Head of caudate nucleus (tissue), 42 donors: ENCODE measurements at places on chromosomes 16 and 17.

- no peak for DNase-seq
Measured at GRCh38 chr17:79930877-79931816, 91.9 kb upstream of the CBX4 start.

DNA sequence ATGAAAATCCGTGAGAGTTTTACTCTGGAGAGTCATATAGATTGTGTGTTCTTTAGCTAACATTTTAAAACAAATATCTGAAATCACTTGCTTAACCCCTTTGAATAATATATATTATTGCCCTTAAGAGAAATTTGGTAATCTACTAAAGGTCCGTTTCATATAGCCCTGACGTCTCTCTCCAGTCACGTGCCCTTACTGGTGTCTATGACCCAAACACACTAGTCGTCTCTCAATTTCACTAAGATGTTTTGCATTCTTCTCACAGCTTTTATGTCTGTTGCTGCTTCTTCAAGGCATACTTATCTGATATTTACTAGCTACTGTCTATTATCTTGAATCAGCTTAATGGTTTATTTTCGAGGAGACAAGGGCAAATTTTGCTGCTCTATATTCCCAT lies 409.9 kb downstream of the KCNJ18 start:
- no peak for DNase-seq

GRCh38 chr16:75264457-75264998 lies 13.1 kb upstream of the BCAR1 start:
- DNase-seq: no peak

DNA sequence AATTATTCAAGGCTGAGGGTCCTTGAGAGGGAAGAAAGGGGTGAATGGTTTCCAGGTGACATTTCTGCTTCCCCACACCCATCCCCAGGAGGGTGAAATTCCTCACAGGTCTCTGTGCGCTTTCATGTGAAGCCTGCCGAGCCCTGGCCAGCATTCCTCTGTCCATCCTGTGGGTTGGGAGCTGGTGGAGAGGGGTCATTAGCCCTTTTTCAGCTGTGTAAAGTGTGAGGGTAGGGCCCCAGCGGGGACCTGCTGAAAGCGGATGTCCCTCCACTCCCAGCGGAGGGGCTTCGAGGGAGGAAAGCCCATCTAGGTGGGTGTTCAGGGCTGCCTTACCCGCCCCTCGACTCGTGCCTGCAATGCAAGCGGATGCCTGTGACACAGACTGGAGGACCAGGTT lies 53.3 kb upstream of the DLX4 start:
- DNase-seq: no peak

DNA sequence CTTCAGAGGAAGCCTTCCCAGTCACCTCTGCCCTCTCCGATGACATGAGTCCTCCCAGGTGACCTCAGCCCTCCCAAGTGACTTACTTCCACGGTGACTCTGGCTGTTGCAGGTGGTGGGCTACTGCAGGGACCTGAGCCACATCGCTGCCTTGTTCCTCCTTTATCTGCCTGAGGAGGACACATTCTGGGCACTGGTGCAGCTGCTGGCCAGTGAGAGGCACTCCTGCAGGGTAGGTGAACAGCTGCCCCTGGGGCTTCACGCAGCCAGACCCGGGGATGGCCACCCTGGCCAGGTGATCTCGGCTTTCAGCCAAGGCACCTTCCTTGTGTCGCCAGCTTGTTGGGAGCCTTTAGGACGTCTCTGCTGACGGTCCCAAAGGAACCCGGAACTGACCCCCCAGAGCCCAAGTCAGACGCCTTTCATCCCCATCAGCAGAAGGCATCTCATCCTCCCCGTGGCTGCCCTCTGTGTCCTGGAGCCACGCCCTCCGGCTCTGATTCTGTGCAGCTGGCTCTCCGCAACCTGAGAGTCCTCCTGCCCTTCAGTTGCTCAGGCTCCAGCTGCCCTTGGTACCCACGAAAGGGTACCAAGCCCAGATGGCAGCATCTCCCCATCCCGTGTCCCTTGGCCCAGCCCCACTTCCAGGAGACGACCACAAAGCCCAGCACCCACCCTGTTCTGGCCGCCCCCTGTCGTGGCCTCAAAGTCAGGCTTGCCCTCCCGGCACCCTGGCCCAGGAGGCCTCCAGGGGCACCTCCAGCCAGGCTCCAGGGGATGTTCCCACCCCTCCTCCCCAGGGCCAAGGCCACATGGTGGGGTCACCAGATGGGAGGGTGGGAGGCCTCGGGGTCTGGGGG lies 81.7 kb downstream of the GOSR1 start:
- no peak for DNase-seq

- no peak for DNase-seq
Measured at GRCh38 chr16:81913222-81913621, 98.0 kb downstream of the SDR42E1 start.

DNA sequence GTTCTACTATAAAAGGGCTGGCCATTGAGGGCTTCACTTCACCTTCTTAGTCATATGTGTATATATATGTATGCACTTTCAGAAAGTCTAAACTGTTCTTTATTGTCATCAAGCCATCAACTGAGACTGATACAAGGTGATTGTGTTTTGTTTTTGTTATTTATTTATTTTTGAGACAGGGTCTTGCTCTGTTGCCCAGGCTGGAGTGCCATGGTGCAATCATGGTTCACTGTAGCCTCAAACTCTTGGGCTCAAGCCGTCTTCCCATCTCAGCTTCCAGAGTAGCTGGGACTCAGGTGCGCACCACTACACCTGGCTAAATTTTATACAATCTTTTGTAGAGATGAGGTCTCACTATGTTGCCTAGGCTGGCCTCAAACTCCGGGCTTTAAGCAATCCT lies 5.6 kb downstream of the ZNRF1 start:
- no peak for DNase-seq

DNA sequence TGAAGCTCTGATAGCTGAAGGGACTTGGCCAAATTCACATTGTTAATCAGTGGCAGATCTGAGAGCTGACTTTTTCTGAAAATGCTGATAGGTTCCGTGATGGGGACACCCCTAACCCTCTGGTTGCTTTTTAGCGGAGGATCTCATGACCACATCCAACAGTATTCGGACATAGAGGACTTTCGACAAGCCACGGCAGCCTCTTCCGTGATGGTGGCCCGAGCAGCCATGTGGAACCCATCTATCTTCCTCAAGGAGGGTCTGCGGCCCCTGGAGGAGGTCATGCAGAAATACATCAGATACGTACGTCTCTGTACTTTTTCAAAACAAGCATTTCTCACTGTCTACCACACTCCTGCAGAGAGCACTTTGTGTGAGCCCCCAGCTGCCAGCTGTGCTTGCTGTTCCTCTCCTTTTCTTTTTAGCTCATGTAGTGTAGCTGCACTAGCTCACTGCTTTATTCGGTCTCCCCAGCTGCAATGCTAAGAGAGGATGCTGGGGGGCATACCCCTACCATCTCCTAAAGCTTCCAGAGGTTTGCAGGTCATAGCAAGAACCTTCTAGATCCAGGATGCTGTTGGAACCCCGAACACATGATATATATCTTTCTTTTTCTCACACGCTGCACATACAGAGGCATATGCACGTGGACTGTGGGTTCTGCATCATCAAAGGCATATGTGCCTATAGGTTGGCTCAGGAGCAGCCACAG lies 14.2 kb upstream of the NFATC3 start:
- no peak for DNase-seq

- DNase-seq: no peak
Measured at GRCh38 chr16:87076331-87076949, 240.8 kb downstream of the C16orf95 start.

- no peak for DNase-seq
Measured at GRCh38 chr17:63439687-63440086, 6.4 kb downstream of the CYB561 start.

- peak; percentile 59 for DNase-seq
Measured at GRCh38 chr17:82687375-82687861, 11.1 kb downstream of the RAB40B start.

DNA sequence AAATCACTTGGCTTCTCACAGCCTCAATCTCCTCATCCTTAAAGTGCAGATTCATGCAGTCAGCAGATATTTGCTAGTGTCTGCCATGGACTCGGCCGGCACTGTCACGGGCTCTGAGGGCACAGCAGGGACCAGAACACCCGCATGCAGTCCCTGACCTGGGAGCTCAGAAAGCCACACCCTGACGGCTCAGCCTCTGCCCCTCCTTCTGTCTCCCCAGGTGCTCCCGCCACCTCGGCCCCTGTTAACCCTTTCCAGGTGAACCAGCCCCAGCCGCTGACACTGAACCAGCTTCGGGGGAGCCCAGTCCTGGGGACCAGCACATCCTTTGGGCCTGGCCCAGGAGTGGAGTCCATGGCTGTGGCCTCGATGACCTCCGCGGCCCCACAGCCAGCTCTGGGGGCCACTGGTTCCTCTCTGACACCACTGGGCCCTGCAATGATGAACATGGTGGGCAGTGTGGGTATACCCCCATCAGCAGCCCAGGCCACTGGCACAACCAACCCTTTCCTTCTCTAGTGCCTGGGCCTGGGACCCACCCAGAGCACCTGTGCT lies 28.7 kb downstream of the B9D1 start:
- DNase-seq: no peak

DNA sequence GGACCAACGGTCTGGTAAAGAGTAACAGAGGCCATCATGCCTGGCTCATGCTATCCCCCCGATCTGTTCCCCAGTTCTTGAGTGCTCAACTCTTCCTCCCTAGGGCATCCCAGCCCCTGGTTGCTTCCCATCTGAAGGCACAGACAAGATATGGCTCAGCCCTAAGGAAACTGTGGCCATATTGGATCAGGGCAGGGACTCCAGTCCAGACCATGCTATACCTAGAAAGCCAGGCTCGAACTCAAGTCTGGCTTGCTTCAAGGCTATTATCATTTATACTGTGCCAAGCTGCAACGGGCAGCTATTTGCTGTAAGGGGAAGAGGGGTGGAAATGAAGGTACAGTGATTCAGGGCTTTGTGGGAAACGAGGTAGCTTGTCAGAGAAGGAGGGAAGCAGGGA lies 2.8 kb downstream of the UBTF start:
- DNase-seq: no peak

GRCh38 chr16:70337814-70338213 lies 8.9 kb upstream of the DDX19A start:
- DNase-seq: no peak

GRCh38 chr16:67847064-67847861 lies at the start of gene CENPT:
Gene CENPT (minus strand): TSS chr16:67847693. CDS start chr16:67833859, 13,834 bp downstream.
- DNase-seq: no peak

DNA sequence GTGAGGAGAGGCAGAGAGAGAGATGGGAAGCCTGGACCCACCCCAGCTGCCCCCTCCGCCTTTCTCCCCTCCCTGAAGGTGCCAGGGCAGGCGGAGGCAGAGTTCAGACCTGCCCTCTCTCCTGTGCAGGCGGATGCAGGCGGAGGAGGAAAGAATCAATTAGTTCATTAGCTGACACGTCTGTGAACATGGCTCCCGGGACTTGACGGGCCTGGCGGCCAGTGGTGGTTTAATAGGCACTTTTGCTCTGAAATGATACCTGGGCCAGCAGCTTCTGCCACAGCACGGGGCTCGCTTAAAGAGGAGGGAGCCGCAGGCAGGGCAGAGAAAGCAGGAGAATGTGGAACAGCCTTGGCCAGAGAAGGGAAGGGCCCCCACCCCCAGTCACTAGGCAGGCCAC lies 98.1 kb downstream of the SDK2 start:
- no peak for DNase-seq

DNA sequence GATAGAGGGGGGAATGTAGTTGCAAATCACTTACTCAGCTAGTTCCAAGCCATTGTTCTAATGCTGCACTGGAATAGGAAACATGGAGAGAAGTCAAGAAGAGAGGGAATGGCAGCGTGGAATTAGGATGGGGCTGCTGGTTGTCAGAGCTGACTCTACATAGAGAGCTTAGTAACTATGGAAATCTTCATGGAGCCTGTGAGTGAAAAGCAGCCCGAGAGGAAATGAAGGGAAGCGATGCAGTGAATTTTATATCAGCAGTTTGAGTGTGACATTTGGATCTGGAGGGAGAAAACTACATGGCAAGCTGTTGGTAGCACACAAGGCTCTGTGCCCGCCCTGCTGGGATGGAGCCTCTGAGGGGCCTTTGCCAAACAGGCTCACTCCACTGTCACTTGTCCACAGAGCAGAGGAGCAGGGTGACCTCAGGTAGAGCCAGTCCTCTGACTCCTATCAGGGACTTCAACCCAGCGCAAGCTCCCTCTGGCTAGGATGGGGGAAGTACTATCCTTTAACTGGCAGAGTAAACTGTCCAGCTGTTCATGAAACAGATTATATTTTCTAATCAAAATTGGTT lies 27.9 kb upstream of the PMFBP1 start:
- no peak for DNase-seq

DNA sequence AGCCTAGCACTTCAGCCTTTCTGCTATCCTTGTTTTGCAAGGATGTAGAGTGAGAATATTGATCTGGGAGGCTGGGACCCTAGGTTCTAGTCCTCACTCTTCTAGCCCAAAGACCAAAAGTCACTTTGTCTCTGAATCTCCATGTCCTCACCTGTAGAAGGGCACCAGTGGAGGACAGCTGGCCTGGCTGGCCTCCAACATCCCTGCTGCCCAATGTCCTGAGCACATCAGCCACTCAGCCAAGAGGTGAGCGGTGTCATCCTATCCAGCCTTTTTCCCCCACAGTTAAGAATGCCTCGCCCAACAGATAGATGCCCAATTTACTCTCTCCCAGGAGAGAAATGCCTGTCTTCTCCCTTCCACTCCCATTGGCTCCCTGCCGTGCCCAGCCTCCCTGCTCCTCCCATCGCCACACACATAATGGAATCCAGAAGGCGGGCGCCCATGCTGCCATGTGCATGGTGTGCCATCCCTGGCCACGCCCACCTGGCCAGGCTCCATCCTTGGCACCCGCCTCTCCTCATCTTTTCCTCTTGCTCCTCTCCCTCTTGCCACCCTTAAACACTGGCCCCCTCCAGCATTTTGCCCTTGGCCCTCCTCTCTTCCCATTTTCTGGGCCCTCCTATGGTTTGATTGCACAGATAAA lies 157.3 kb upstream of the SDK2 start:
- no peak for DNase-seq

DNA sequence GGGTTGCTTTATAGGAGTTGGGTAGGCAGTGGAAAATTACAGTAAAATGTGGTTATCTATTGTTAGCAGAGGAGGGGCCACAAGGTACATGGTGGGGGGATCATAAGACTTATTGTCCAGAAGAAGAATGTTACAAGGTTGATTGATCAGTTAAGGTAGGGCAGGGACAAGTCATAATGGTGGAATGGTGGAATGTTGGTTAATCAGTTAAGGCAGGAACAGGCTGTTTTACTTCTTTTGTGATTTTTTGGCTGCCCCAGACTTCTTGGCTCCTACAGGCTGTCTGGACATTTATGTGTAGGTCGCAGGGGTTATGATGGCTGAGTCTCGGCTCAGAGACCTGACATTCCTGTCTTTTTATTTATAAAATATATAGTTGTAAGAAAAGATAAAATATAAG lies 2277.1 kb downstream of the TP53TG3F start:
- DNase-seq: no peak
